Posterior cingulate gyrus (tissue), 11 donors: ENCODE measurements at places on chromosomes 2 and 18.

DNA sequence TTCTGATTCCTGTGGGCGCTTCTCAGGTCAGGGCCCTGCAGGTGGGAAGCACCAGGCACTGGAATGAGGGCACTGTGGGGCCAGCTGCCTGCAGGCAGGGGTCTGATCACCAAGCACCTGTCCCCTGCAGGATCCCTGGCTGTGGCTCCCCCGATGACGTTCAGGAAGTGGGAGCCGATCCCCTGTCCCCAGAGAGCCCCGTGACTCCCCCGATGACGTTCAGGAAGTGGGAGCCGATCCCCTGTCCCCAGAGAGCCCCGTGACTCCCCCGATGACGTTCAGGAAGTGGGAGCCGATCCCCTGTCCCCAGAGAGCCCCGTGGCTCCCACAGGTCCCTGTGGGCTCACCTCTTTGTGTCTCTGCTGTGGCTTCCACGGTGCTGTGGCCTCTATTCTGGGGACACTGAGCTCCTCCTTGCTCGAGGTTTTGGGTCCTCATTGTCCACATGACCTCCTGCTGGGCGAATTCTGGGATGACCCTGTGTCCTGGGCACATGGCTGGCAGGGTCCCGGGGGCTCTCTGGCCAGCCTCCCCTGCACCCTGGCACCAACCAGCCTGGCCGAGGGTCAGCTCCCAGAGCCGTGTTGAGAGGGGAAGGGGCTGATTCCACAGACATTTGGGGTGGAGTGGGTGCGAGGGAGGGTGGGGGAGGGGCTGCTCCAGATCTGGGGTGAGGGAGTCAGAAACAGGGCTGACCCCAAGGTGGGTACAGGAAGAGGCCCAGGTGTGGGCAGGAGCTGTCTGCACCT, 4.8 kb downstream of the NEU4 start:
- DNase-seq, result peak; percentile 68

DNA sequence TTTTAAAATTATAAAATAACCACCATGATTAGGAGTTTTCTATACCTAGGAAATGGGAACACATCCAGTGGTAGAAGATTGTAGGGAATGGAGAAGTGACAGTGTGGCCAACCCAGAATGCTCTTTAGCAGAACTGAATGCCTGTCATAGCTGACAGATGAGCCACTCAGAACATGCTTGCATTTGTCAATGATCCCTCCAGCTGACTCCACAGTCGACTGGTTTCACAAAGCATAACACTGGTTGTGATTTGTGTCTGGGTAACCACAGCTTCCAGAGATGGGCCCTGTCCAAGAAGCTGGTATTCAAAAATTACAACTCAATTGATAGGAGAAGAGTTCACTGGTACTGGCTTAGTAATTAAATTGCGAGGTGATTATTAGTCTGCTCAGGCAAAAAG, 9.0 kb upstream of the CTIF start:
- no peak for DNase-seq

DNA sequence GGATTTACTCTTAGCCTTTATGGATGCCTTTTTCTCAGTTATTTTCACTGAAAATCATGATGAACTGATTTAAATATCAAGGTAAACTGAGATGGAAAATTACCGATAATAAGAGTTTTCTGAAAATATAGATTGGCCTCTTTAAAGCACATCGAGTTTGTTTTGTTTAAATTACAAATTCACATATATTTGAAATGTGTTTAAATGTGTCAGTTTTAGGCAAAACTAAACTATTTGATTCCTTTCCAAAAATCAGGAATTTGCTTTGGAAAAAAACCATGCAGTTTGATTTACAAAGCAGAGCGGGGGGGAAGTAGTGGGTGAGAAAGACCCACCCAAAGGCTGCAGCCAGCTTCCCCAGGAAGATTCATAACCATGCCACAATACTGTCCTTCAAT, 52.0 kb upstream of the EML4 start:
- DNase-seq, result no peak

DNA sequence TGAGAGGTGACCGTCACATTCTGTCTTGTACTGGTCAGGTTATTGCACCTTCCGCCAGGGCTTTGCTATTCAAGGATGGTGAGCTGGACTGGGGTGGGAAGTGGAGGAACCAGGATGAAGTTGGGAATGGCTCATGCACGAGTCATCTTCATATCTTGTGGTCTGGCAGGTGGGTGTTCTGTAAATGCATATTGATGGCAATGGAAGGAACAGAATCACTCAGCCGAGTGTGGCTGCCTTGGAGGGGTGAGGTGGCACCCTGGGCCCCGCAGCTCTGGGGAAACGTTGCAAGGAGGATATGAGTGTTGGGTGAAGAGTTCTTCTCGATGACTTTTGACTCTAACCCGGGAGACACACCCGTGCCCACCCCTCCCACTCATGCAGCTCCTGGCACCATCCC, 1.2 kb downstream of the NEU2 start:
- DNase-seq, result no peak

DNA sequence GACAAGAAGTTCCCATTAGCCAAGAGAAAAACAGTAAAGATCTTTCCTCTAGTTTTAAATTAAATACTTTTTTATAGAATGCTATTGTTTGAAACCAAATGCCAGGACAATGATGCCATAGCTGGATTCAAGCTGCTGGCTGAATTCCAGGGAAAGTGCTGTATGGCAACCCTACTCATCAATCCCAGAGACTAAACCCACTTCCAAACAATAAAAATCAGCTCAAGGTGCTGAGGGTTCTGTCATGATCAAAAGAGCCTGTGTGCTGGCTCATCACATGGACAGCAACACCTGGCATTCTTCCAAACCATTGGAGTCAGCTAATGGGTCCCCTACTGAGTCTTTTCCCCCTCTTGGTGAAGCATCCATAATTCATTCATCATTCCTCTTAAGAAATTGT, 53.7 kb upstream of the PARD3B start:
- DNase-seq, result no peak

DNA sequence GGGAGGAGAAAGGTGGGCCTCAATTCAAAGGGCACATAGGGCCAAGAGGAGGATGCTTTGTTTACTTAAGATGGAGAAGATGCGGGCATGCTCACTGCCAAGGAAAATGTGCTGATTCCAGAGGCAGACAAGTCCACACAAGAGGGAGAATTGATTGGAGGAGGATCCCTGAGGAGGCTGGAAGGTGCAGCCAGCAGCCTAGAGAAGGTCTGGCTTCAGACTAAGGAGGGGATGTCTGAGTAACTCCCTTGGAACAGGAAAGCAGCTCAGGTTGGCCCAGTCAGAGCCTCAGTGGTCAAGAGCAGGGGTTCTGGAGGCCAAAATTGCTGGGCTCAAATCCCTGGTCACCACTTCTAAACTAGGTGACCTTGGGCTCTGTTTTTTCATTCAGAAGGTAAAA, 265.5 kb upstream of the NCKAP5 start:
- DNase-seq, result no peak

GRCh38 chr2:149877913-149878312, 290.3 kb upstream of the MMADHC start:
- DNase-seq, result no peak

GRCh38 chr2:94997981-94998930, 27.3 kb upstream of the MAL start:
- DNase-seq, result no peak

GRCh38 chr2:196046123-196046917, 22.3 kb downstream of the DNAH7 start:
- no peak for DNase-seq

- no peak for DNase-seq
These were observed 27.5 kb downstream of the ARHGAP25 start for GRCh38 chr2:68762100-68762499.

- no peak for DNase-seq
These were observed 20.7 kb downstream of the OSR1 start for GRCh38 chr2:19337742-19338141.

DNA sequence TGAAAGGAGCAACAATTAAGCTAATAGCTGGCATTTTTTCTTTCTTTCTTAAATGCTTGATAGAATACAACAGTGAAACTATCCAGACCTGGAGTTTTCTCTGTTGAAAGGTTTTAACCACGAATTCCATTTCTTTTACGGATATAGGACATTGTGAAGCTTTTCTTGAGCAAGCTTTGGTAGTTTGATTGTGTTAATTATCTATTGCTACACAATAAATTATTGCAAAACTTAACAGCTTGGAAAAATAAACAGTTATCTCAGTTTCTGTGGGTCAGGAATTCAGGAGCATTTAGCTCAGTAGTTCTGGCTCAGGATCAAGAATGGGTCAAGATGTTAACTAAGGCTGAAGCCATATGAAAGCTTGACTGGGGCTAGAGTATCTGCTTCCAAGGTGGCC, 11.7 kb downstream of the PHOSPHO2 start:
- no peak for DNase-seq

DNA sequence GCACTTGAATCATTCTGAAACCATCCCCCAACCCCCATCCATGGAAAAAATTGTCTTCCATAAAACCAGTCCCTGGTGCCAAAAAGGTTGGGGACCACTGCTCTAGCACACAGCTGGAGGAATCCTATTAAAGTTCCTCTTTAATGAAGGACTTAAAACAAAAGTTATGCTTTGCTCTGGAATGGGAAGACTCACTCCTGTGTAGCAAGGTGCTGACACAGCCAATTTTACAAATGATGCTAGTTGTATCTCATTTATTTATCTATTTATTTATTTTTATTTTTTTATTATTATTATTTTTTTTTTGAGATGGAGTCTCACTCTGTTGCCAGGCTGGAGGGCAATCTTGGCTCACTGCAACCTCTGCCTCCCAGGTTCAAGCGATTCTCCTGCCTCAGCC, 58.9 kb upstream of the NDUFV2 start:
- no peak for DNase-seq
